ENCODE measurements at places on chromosomes 1 and 21.

- peak; percentile 72 for DNase-seq
These were observed 10.9 kb downstream of the ARHGEF2 start for GRCh38 chr1:155967341-155968050.

DNA sequence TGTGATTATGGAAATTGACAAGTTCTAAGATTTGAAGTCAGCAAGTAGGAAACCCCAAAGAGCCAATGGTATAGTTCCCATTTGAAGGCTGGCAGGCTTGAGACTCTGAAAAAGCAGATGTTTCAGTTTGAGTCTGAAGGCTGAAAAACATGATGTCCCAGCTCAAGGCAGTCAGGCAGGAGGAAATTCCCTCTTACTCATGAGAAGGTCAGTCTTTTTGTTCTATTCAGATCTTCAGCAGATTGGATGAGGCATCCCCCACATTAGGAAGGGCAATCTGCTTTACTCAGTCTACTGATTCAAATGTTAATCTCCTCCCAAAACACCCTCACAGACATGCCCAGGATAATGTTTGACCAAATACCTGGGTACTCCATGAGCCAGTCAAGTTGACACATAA is 372.5 kb upstream of the ST6GALNAC5 start:
- DNase-seq: peak; percentile 6

- DNase-seq: no peak
These were observed 23.9 kb upstream of the KIF1B start for GRCh38 chr1:10186331-10187025.

- no peak for DNase-seq
These were observed 43.3 kb downstream of the NID1 start for GRCh38 chr1:236021424-236022135.

- no peak for DNase-seq
These were observed at the start of gene LHX4 for GRCh38 chr1:180229483-180230415. TSS of gene LHX4 (plus strand) at chr1:180230264. CDS start at chr1:180230530, 266 bp downstream.

GRCh38 chr1:113917400-113918082 is 11.6 kb upstream of the HIPK1 start:
- DNase-seq: no peak
